ENCODE measurements at places on chromosomes 7 and 10.
A peak's percentile ranks its signal among the peaks of the same experiment; 100 is the strongest.

DNA sequence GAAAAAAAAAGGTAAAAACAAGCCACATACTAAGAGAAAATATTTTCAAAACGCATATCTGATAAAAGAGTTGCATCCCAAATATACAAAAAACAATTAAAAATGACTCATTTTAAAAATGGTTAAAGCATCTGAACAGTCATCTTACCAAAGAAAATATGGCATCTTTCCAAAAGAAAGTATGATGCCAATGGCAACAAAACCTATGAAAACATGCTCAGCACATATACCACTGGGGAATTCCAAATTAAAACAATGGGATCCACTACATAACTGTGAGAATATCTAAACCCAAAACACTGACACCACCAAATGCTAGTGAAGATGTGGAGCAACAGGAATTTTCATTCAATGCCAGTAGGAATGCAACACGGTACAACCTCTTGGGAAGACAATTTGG is 39.3 kb downstream of the VSTM2A start:
- no peak for DNase-seq

GRCh38 chr7:84735011-84735410 is 451.8 kb downstream of the SEMA3D start:
- no peak for DNase-seq

DNA sequence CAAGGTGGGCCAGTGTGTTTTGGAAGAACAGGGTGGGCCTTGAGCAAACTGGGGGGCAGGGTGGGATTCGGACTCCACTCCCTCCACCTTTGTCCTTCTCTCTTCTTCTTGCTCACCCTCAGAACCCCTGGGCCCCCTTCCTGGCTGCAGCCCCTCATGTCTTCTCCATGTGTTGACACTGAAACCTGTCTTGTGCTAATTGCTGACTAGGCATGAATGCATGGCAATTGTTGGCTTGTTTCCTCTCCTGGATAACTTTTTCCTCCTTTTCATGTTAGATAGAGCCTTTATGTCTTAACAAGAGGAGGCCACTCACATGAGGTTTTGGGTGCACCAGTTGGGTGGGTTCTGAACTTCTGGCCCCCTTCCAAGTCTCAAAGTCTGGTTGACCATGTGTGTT is 181.6 kb upstream of the MKI67 start:
- no peak for DNase-seq

DNA sequence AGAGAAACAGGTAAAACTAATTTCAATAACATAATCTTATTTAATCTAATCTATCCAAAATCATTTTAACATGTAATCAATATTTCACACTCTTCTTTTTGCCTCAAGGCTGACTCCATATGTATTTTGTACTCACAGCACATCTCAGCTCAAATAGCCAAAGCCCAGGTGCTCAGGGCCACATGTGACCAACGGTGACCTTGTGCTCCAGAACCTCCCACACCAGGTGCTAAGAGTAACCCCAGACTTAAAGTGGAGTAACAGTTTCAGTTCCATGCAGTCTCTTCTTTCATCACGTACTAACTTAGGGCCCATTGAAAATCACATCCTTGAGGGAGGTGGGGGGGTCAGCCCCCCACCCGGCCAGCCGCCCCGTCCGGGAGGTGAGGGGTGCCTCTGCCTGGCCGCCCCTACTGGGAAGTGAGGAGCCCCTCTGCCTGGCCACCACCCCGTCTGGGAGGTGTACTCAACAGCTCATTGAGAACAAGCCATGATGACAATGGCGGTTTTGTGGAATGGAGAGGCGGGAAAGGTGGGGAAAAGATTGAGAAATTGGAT is 47.3 kb downstream of the NCAPG2 start:
- no peak for DNase-seq

GRCh38 chr7:95199779-95200558 is 124.4 kb downstream of the PON1 start:
- no peak for DNase-seq

DNA sequence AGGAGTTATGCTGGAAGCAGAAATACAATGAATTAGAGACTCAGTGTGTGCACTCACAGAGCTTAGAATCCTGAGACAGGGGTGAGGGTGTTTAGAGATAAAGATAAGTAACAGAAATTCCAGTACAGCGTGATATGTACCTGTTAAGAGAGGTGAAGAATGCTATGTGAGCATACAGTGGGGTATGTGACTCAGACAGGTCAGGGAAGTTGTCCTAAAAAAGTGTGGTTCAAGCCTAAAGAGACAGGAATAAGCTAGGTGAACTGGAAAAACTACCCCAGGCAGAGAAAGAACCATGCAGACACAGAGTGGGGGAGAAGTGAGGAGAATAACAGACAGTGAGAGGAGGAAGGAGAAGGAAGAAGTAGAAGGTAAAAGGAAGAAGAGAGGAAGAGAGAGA is 8.6 kb downstream of the SMIM30 start:
- DNase-seq: no peak

- peak; percentile 51 for DNase-seq
These were observed 90.7 kb downstream of the MKI67 start for GRCh38 chr10:128035557-128035973.

DNA sequence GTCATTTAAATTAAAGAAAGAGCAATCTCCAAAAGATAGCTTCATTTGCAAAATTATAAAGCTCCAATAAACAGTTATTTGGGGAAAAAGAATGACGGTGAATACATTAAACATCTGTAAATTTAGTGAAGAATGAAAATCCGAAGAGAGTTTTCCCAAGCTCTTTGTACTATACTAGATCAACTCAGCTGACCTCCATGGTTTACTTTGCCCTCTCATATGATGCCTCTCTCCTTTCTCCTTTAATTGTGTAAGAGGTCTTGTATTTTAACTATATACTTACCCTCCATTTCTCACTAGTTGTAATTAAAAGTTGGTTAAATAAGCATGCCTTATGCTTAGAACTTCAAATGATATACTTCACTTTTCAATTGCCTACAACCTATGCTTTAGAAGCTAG is 125.8 kb downstream of the CACNA2D1 start:
- no peak for DNase-seq

GRCh38 chr7:135186261-135186540 is 15.7 kb upstream of the CYREN start:
- no peak for DNase-seq

DNA sequence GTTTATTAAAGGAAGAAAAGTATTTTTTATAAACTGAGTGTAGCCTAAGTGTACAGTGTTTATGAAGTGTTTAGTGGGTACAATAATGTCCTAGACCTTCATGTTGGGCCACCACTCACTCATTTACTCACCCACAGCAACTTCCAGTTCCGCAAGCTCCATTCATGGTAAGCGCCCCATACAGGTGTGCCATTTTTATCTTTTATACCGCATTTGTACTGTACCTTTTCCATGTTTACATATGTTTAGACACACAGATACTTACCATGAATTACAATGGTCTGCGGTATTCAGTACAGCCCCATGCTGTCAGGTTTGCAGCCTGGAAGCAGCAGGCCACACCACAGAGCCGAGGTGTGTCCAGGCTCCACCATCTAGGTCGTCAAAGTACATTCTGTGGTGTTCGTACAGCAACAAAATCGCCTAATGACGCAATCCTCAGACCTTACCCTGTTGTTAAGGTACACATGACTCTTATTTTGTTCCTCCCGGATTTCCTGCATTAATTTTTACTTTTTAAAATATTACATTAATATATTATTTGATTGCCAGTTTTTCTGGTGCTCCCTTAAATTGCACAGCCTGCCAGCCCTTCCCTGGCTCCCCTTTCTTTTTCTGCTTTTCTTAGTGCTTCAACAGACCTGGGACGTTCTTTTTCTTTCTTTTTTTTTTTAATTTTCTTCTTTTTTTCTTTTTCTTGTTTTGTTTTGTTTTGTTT is 881 bp upstream of the SSBP1 start:
- no peak for DNase-seq

GRCh38 chr7:136186281-136186680 is 209.1 kb upstream of the MTPN start:
- DNase-seq: no peak

- no peak for DNase-seq
These were observed 9.6 kb upstream of the SVOPL start for GRCh38 chr7:138710536-138711385.

DNA sequence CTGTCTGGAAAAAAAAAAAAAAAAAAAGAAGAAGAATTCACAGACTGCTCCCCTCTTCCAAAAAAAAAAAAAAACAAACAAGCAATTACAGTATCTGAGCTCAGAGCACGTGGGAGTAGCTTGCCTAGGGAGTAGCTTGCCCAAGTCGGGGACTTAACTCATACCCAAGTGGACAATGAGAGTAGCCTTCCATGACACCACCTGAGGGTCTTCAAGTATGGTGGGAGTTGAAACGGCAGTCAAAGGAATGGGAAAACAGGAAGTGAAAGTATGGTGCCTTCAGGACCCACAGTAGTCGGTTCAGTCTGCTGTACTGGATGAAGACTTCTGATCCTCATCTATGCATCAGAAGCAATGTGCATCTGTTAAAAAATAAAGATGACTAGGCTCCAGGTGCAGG is 10.6 kb downstream of the VOPP1 start:
- DNase-seq: no peak

- no peak for DNase-seq
These were observed 11.8 kb downstream of the CTBP2 start for GRCh38 chr10:125148528-125148927.

- no peak for DNase-seq
These were observed 37.0 kb downstream of the CCSER2 start for GRCh38 chr10:84365335-84365881.

GRCh38 chr10:67668448-67668847 is 27.5 kb downstream of the CTNNA3 start:
- no peak for DNase-seq

DNA sequence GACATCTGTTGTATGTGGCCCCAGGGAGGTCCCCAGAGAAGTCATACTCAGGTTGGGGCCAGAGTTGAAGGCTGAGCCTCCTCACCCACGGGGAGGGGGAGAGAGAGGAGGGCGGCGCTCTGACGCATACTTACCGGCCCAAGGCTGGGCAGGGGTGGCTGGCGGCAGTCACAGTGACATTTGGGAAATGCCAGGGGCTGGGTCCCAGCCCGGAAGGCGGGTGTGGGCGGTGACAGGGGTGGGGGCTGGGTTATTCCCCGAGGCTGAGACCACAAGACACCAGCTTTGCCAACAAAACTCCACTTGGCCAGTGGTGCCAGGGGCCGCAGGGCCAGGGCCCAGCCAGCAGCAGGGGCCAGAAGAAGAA is 41.1 kb downstream of the RASGEF1A start:
- DNase-seq: no peak

DNA sequence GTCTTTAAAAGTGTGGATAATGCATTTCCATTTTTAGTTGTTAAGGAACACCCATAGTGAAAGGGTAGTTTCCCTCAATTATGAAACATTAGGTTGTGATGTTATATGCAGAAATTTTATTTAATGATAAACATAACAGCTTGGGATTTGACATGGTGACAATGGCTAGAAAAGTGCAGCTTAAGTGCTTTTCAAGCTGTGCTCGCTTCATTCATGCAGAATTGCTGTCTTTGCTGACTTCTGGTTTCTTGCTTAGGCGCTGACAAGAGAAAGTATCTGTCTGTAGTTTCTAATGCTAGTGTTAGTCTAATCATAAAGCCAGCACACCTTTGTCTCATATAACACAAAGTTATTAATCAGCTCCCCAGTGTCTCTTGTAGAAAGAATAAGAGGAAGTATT is 170.0 kb downstream of the ARL5B start:
- no peak for DNase-seq

DNA sequence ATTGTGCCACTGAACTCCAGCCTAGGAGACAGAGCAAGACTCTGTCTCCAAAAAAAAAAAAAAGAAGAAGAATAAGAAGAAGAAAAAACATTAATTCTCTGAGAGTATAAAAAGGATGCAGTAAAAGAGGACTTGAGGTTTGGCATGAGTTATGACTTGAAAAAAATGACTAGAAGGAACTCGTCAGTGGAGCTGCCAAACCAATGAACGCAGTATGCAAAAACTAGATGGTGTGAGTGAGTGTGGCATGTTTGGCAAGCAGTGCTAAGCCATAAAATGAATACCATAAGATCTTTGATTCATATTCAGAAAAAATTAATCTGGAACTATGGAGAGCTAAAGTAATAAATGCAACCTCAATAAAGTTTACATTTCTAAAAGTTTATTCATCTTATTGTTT is 68.6 kb upstream of the MEOX2 start:
- no peak for DNase-seq

- DNase-seq: no peak
These were observed 217.8 kb upstream of the HPS1 start for GRCh38 chr10:98664329-98665042.

- DNase-seq: no peak
These were observed 12.7 kb upstream of the DMTF1 start for GRCh38 chr7:87139514-87139913.

DNA sequence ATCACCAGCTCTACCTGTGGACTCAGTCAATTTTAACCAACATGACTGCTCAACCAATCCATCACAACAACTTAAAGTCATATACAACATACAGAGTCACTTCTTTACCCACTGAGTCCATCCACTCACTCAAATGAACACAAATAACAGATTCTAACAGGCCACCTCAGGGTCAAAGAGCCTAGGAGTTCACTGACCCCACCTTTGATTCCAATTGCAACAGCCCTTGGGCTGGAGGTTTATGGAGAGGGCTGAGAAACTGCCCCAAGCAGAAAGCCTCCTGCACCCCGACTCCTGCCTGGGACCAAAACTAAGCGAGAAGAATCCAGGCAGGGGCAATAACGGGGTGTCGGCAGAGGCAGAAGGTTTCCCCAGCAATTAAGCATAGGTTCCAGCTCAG is 263.8 kb downstream of the PARD3 start:
- DNase-seq: no peak

DNA sequence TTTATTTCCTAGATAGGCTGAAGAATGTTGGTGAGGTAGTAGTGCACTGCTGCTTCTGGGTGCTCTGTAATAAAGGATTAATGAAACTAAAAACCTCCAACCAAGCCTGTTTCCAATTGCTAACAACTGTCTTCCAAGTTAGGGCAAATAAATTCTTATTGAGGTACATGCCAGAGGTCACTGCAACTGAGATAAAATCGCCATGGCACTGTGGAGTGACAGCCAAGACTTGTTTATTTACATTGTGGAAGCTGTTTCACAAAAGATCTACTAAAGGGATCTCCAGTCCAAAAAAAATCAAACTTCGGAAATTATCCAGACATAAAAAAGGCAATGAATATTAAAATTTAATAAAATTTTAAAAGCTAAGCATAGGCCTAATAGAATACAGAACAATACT is 65.2 kb downstream of the HYCC1 start:
- no peak for DNase-seq

- no peak for DNase-seq
These were observed 111.4 kb downstream of the SRPK2 start for GRCh38 chr7:105277341-105277740.

- no peak for DNase-seq
These were observed 71.9 kb downstream of the FZD1 start for GRCh38 chr7:91336106-91336505.

GRCh38 chr7:36630112-36630650 is 94.1 kb downstream of the AOAH start:
- DNase-seq: no peak

DNA sequence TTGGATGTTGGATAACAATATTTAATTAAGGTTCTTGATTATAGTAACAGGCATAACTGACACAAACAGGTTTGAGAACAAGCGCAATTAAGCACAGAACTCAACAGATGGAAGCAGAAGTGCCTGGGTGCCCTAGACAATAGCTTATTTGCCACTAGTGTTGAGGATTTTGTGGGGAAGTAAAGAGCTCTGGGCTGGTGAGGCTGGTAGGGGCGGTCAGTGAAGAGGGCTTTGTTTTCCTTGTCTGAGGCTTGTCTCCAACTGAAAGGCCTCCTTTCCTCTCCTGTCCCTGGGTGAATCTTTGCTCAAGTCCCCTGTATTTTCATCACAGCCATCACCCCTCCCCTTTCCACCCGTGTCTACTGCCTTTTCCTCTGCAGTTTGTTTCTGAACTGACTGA is 104.6 kb downstream of the KAT6B start:
- no peak for DNase-seq

All from stimulated activated CD8-positive, alpha-beta memory T cell treated with anti-CD3 and anti-CD28 coated beads, Interleukin-7, amount 100 ng/mL, for 1 hour (primary cell).